T-helper 17 cell (primary cell): ENCODE measurements at places on chromosomes 2 and 18. TPM values are rescaled to one million over a fixed set of nuclear protein-coding genes. Genes with fewer than 3 reads are reported as not detected.

- H3K36me3 ChIP-seq: no peaks in the 10 kb centered on the region
- no peak overlapping the region for H3K4me3 ChIP-seq
- peaks cover 31% of the 10 kb centered on the region for H3K27me3 ChIP-seq
- H3K27ac ChIP-seq: no peak overlapping the region
Observed at GRCh38 chr2:15687720-15688119, 96.1 kb downstream of the DDX1 start.

The ALK gene
- total RNA-seq: not detected

The CCDC150 gene
- total RNA-seq: 1.7 TPM

DNA sequence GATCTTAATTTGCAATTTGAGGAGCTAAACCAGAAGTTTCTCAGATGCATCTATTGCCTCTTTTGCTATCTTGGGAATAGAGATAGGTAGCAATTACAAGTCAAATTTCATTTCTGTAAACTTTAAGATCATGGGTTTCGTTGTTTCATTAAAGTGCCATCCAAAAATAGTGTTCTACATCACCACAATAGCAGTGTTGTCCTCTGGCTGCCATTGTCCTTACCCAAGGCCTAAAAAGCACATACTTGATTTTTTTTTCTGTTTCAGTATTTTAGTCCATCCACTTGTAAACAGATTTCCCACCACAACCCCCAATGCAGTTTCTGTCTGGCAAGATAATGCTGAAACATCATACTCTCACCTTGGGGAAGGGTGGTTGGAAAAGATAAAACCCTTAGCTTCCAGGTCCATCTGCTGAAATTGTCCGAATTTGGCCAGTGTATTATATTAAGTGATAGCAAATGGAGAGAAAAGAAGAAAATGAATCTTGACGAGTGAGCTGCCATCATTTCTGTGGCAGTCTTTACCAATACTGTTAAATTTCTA, 136.2 kb downstream of the LCLAT1 start:
- DNase-seq: no peak
- H3K4me1 ChIP-seq: peaks cover 14% of the 10 kb centered on the region
- H3K36me3 ChIP-seq: peaks cover 12% of the 10 kb centered on the region
